ENCODE measurements at places on chromosomes 12 and 14.
A peak's percentile ranks its signal among the peaks of the same experiment; 100 is the strongest.

GRCh38 chr14:79569072-79569471, 642.2 kb downstream of the DIO2 start:
- no peak for DNase-seq

GRCh38 chr14:20799892-20800544, 2.6 kb downstream of the RNASE1 start:
- peak; percentile 66 for DNase-seq

DNA sequence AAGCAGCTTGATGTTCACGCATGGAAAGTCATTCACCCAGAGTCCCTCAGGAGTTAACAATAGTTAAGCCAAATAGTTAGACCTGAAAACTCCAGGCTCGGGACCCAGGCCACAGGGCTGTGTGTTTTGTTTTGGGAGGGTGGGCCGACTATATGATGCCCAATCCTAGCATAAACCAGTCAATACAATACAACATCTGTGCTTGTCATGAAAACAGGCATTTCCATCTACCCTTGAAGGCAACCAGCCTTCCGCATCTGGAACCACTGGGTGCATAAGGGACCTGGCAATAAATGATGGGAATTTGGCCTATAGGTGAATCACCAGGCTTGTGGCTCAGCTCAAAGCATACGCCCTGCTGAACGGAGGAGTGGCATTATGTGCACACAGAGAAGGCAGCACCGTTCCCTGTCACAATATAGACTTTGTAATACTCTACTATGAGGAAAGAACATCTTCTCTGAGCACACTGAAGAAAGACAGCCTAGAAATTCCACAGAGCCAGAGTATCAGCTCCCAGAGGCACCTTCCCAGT, 91.0 kb upstream of the FOXN3 start:
- DNase-seq = no peak

- DNase-seq = no peak
Observed at GRCh38 chr12:8816448-8817050, 5.9 kb upstream of the A2ML1 start.

GRCh38 chr14:68506021-68506644, 286.7 kb downstream of the ZFP36L1 start:
- DNase-seq = no peak

GRCh38 chr12:94615260-94616181, 34.8 kb downstream of the TMCC3 start:
- DNase-seq = peak; percentile 58

GRCh38 chr12:9858135-9858534, 11.0 kb downstream of the CLEC2B start:
- no peak for DNase-seq

DNA sequence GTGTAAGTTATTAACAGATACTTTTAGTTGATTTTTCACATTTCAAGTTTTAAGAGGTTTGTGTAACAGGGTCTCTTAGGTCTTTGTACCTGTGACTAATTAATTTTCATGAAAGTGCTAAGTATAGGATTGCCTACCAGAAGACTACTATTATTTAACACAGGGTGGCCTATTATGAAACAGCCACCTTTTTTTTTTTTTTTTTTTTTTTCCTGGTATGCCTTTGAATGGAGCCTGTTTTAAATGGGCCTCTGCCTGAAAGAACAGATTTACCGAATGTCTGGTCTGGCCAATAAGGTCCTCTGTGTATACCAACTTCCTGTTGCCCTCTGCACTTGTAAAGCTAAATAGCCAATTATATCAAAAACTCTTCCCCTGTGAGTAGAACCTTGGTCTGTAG, 62.5 kb downstream of the SLC38A6 start:
- no peak for DNase-seq

- DNase-seq = peak; percentile 44
Observed at GRCh38 chr12:109606320-109607028, 32.9 kb downstream of the MVK start.

- DNase-seq = no peak
Observed at GRCh38 chr12:91133871-91134270, 22.6 kb upstream of the LUM start.

GRCh38 chr12:67288561-67288960, 19.4 kb downstream of the CAND1 start:
- no peak for DNase-seq

- DNase-seq = peak; percentile 90
Observed at GRCh38 chr14:103056322-103057027, 874 bp downstream of the CDC42BPB start.

- DNase-seq = no peak
Observed at GRCh38 chr14:58662018-58662417, 24.3 kb downstream of the DACT1 start.

DNA sequence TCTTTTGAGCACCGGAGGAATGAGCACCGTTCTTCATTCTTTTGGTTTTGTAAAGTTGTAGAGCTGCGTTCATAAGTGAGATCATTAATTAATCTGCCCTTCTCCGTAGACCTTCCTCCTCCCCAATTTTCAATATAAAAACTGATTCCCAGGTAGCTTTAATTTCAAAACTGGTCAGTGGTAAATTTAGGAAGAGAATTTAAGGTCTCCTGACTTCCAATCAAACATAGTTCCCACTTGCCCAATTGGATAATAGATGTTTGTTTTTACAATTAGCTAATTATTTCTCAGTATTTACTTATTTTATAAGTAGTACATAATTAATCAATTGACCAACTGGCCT, 27.2 kb upstream of the YBX3 start:
- no peak for DNase-seq

GRCh38 chr14:50110323-50111037, 5.9 kb downstream of the VCPKMT start:
- no peak for DNase-seq

DNA sequence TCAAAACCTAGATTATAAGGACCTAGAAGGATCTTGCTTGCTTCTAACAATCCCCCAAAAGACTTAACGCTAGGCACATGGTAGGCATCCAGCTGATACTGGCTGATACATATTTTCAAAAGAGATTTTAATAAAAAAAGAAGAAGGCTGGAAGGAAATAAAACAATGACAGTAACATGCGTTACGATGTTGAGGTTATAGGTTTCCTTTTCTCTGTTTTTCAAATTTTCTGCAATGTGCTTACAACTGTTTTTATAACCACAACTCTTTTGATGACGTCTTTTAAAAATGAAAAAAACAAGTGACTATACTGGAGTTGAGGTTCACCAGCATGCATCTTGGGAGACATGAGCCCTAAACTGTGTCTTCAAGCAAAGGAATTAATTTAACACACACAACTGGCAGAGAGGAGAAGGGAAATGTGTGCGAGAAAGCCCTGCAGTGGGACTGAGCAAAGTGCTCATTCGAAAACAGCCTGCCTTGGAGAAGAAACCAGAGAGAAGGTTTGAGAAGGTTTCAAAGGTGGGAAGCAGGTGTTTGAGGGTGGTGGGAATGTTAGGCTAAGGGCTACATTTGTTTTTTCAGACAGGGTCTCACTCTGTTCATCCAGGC, 80.4 kb downstream of the DUSP16 start:
- DNase-seq = no peak

DNA sequence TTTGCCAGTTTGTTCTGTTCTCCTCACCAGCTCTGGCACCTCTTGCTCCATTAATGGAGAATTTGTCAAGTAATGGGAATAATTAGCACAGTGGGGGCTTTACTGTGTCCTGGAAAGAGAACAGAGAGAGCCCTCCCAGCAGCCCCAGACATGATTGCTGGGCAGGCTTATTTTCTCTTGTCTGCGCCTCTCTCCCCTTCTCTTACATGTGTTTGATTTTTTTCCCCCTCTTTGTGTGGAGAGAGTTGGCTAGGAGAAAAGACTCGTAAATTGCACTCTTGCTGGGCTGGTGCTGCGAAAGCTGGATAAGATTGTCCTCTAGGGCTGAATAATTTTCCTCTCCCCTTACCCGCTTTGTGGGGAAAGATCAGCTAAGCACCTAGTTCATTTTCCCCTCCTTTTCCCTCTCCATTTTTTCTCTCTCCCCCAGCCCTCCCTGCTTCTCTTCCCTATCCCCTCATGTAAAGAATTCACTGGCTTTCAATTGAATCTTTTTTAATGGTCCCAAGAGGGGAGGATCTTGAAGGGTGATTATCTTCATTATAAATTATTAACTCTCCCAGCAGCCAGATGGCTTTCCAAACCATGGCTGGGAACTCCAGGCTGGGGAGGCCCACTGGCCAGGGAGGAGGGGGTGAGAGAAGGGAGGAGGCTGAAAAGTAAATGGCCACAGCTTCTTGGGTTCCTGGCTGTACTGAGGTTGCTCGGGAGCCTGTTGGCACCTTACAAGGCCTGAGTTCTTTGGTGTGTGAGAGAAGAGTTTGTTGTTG, 62.2 kb downstream of the NRXN3 start:
- DNase-seq = no peak

- DNase-seq = no peak
Observed at GRCh38 chr12:92608151-92609091, 94.4 kb upstream of the PLEKHG7 start.

DNA sequence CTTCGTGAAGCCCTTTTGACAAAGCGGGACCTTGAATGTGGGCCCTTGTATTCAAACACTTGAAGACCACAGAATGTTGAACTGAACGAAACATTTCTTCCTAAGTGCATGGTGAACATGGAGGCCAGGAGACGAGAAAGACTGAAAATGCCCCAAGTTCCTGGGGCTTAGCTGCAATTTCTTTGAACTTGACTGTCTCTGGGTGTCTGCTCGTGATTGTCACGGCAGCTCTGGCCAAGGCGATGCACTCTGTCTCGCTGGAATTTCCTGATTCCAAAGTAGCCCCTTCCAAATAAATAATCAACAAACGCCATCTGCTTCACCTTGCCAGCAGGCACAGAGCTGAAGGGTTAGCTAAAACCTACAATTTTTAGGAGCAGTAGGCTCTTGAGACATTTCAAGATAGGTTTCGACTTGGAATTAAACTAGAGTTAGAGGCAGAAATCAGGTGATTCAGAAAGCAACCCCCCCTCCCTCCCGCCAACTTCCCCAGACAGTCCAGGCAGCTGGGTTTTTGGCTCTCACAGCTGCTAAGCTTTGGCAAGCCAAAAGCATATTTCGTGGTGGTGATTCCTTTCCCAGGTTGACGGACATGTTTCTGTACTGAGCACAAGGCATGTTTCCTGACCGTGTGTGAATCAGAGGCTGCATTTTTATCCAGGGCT, 13.5 kb upstream of the IRF2BPL start:
- peak; percentile 50 for DNase-seq

DNA sequence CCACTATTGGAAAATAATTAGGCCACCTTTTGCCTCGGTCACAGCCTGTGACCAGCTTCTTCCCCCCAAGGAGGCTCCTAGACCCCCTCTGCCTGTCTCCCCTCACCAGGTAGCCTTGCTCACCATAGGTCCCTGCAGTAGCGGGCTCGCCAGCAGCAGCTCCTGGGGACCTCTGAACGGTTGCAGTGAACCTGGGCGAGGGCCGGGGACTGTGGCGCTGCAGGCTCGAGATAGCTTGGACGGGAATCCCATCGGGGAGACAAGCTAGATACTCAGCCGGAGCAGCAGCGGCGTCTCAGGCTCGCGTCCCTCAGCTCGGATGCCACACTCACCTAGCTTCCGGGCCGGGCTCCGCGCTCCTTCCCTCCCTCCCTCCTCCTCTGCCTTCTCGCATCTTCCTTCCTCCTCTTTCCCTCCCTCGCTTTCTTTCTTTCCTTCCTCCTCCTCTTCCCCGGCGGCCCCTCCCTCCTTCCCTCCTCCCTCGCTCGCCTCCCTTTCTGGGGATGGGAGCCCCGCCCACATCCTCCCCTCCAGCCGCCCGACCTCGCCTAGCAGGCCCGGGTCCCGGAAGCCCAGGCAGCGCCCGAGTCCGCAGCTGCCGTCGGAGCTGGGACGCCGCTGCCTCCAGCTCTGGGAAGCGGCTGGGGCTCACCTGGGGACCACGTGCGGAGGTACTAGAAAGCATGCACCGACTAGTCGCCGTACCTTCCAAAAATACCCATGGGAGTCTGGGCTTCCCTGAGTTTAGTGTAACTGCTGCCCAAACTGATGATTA, at the start of gene BMP4:
TSS of gene BMP4 (minus strand) at position 399 of the 775 bp plus-strand sequence. CDS start 4,603 bp downstream, outside the sequence.
- DNase-seq = peak; percentile 86

- no peak for DNase-seq
Observed at GRCh38 chr14:72464226-72464625, 429.7 kb downstream of the DPF3 start.

DNA sequence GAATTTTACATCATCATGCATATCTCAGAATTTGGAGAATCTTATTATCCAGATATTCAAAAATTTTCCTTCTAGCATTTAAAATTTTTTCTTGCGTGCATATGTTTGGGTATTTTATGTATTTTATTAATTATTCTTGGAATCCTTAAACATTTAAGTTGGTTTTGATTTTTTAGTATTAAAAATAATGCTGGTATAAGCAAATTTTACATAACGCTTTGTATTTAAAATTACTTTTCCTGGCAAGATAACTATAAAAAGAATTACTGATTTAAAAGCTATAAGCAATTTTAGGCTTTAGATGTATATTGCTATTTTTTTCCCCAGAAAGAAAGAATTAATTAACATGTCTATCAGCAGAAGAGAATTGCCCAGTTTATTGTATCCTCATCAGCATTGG, 224.6 kb upstream of the STXBP6 start:
- no peak for DNase-seq

DNA sequence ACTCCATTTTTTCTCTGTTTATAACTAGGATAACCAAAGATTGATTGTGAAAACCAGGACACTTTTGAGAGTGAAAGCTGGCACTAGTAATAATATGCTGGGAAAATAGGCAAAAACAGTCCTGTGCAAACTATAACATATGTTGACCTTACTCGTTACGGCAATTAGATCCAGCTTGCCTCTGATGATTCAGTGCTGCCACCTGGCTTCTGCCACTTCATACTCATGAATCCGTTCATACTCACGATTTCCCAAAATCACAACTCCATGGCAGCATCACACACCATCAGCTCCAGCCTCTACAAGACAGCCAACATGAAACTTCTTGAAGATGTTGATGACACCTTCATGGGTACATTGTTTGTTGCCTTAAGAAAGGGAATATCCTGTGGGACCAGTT, 49.1 kb upstream of the CAND1 start:
- DNase-seq = peak; percentile 17

- no peak for DNase-seq
Observed at GRCh38 chr12:27823038-27823437, 43.0 kb upstream of the MANSC4 start.

- DNase-seq = no peak
Observed at GRCh38 chr12:110126557-110126956, 2.4 kb downstream of the IFT81 start.

Measured in left cardiac atrium (tissue), 4 donors.